Endodermal cell (in vitro differentiated cells): ENCODE measurements at places on chromosomes 11 and 22.

DNA sequence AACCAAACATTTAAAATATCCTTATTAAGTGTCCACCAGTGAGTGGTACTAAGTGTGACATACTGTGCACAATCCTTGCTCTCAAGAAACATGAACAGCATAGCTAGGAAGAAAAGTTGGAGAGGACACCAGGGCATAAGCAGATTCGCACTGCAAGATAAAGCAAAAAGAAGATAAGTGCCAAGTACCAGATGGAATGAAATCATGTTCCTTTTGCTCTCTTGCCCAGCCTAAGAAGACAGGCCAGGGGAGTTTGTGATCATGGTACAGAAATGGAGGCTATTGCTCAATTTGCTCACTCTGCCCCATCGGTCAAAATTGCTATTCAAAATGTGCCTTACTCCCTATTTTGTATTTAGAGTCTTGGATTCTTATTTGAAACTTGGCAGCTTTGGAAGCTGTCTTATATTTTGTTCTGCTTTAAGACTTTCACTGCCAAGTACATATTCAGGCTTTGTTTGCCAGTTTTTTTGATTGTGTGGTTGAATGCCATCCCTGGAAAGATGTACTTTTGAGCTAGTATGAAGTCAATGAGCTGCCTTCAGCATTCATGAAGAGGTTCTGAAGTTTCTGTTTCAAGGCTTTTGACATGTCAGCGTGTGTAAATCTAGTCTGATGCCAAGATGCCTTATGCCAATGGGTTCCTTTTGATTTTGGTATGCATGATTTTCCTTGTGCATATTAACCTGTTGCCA, 90.3 kb downstream of the PAX6 start:
- no peak for DNase-seq

DNA sequence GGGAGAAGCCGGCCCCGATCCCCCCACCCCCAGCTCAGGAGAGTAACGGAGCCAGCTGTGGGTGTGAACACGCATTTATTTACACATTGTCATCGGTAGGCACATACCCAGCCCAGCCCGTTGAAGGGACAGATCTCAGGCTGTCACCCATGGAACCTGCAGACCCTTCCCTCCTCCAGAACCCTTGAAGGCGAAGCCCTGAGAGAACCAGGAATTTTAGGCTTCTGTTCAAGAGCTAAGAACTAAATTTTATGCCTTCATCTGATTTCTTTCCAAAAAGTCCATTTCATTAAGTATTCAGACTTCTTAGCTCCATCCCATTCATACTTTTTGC, 379 bp upstream of the BRMS1 start:
- DNase-seq, result no peak

- DNase-seq, result no peak
These were observed 10.8 kb downstream of the IFITM10 start for GRCh38 chr11:1739576-1739975.

GRCh38 chr11:78993802-78994430, 419.3 kb upstream of the NARS2 start:
- no peak for DNase-seq

DNA sequence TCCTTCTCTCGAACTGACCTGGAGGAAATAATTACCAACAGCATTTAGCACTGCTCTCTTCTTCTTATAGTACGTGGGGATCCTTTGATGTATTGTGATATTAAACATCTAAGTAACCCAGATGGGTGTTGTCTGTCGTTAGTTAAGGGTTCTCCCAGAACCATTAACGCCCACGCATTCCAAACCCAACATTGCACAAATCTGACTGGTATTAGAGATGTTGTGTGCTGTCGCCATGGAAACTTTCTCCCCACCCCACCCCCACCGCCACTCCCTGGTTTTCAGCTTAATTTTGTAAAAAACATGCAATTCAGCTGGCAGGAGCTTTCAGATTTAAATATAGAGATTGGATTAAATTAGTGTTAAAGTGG, 1495.2 kb downstream of the TBC1D22A start:
- DNase-seq, result peak; percentile 8

GRCh38 chr11:57356268-57356667, 18.1 kb downstream of the P2RX3 start:
- no peak for DNase-seq

GRCh38 chr11:61967924-61968757, 707 bp upstream of the FTH1 start:
- DNase-seq, result peak; percentile 79

- DNase-seq, result no peak
These were observed 12.7 kb downstream of the ZP1 start for GRCh38 chr11:60879971-60880588.

- no peak for DNase-seq
These were observed 51.4 kb downstream of the ELP4 start for GRCh38 chr11:31560842-31561476.

DNA sequence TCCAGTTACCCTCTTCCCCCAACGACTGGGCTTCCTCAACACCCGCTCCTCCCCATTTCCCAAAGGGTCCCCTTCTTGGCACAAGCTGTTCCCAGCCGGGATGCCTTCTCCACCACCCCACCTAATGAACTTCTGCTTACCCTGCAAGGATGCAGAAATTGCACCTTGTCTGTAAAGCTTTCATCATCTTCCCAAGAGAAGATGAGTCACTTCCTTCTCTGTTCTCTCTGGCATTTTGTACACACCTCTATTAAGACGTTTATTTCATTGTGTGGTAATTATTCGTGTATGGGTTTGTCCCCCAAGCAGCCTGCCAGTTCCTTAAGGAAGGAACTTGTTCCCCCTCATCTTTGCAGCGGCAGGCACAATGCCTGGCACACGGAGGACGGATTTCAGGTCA, 351.1 kb downstream of the CADM1 start:
- DNase-seq, result no peak

DNA sequence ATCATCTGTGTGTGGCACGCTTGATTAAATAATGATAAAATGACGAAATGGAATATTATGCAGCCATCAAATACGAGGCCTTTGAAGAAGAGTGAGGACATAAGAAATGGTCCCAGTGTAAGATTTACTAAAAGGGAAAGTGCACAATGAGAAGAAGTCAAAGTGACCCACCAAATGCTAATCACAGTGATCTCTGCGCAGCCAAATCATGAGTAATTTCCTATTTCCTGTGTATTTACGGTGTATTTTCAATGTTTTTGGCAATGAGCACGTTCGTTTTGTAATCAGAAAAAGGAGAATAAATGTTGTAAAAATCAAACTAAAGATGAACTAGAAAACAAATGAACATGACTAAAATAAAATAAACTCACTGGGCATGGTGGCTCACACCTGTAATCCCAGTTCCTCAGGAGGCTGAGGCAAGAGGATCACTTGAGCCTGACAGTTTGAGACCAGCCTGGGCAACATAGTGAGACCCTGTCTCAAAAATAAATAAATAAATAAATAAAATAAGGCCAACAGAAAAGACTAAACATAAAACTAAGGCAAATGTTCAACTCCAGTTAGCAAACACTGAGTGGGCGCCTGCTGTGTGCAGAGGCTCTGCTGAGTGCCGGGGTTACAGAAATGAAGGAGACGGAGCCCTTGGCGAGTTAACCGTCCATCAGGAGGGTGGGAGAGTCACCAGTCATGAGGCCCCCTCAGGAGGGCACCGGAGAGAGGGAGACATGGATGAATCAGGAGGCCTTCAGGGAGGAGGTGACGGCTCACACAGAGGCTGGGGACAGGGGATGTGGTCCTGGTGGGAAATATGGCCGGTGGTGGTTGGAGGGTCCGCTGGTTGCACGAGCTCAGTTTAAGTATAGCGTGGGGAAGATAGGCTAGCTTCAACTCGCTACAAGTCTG, 26.0 kb upstream of the CBX7 start:
- DNase-seq, result no peak

GRCh38 chr11:119786431-119787073, 57.6 kb upstream of the NECTIN1 start:
- no peak for DNase-seq

GRCh38 chr22:17262976-17263375, 43.7 kb upstream of the ADA2 start:
- no peak for DNase-seq

- no peak for DNase-seq
These were observed 47.9 kb upstream of the PPP2R1B start for GRCh38 chr11:111814106-111814505.

- no peak for DNase-seq
These were observed 41.4 kb downstream of the MED15 start for GRCh38 chr22:20548806-20549205.

- DNase-seq, result peak; percentile 64
These were observed 50.5 kb upstream of the ADA2 start for GRCh38 chr22:17269607-17270261.

DNA sequence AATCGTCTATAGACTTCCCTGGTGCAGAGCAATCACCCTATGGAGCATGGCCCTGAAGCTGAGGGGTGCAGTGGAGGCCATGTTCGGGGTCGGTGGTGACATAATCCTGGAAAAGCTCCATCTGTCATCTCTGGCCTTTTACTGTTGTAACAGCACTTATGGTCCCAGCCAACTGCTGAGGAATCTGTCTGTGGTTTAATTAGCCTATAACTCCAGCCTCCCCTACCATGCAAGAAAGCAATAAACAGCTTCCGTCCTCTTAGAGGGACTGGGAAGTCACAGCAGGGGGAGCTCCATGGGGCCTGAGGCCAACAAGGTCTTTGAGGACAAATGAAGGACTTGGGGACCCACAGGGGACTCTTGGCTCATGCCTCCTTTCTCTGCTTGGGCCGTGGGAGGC, 159.1 kb upstream of the NECTIN1 start:
- DNase-seq, result no peak

DNA sequence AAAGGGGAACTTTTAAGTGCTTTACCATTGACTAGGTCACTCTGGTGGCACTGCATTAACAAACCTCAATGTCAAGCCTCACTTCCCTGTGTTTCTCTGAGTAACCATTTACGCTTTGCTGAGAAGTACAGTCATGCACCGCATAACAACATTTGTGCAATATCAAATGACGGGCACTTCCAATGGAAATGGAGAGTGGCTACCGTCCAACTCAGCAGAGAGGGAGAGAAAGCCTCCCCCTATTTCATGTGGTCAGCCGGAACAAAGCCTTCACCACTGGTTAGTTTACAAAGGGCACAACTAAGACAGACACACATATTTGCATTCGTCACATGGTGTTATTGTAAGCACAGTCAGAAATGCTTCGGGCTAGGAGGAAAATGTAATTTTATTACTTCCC, 117.3 kb downstream of the RASSF10 start:
- no peak for DNase-seq

DNA sequence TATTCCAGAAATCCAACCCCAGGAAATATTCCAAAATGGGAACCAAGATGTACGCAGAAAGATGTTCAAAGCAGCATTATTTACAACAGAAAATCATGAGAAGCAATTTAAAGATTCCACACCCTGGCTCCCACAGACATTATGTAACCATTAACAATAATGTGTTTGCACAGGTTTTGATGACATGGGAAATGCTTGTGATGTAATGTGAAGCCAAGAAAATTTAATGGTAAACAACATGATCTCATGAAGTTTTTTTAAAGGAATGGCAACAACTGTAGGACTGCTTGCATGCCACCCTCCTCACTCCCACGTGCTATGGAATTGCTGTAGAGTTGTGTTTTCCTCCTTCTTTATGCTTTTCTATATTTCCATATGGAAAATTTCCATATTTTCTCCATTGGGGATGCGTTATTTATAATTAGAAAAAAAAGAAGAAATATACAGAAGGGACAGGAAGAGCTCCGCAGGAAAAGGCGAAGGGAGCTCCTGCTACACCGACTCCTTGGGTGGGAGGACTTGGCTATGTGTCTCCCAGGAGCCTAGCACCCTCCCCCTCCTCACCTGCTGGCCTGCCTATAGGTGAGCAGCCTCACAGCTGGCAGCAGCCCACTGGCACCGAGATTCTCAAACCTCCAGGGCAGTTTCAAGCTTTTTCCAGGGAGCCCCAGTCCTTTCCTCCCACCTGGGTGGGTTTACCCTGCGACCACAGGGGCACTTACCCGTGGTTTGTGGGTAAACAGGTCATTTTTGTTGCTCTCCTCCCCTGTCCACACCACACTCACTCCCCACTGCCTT, 20.9 kb downstream of the LRFN4 start:
- no peak for DNase-seq

DNA sequence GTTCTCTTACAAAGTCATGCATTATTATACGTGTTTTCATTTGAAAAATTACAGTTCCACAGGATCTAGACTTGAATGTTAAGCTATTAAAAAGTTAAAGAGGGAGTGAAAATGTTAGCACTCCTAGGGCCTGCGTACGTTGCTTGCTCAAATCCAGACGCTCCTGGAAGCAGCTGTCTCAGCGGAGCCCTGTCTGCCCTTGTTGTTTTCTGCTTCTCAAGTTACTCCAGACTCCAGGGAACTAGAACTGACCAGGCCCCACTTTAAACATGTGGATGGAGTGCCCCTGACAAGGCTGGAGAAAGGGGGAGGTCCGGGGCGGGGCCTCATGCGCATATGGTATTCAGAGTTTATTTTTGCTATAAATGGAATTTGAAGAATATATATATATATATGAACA, 9.6 kb downstream of the PARVB start:
- no peak for DNase-seq

DNA sequence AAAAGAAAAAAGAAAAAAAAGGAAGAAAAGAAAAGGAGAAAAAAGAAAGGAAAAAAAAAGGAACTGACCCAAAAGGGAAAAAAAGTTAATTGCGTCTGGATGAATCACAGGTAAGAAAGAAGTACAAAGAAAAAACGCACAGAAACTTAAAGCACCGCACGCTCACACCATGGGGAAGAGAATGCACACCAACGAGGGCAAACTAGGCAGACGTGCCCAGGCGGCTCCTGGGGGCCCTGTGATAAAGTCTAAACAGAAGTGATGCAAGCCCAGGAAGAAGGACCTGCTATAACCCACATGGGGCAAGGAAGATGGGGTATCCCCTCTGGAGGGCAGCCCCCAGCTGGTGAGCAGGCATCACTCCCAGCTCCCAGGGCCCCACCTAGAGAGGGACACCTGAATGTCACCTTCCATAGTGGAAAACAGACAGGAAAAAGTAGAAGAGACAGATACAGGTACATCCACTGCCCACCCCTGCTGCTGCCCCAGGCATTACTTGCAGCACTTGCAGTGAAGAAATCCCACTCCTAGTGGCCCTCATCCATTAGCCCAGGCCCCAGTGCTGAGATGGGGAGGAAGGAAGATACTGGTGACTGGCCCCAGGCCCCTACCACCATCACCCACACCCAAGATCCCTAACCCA, 28.9 kb downstream of the NAP1L4 start:
- DNase-seq, result no peak

GRCh38 chr11:36195496-36196354, 93.5 kb downstream of the COMMD9 start:
- no peak for DNase-seq

DNA sequence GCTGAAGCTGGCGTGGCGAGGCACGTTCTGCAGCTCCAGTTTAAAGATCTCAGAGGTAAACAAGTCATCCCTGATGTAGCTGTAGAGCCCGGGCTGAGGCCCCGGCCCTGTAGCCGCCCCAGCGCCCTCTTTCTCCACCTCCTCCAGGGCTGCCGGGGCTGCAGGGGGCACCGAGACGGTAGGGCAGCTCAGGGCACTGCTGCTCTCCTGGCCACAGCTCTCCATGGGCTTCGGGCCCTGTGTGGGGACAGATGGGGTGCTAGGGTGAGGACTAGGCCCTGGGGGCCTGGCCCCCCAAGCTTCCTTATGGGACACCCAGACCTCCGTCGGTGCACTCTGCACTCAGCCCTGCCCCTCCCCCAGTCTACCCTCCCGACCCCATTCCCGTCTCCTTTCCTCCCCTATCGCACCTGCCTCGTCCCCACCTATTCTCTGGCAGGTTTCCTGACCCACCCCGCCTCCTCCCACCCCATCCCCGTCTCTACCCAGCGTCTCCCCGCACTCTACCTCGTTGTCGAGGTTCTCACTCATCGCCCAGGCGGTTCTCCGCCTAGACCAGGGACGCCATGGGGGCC, 559 bp downstream of the RANBP1 start:
- DNase-seq, result no peak
